ENCODE measurements at places on chromosomes 1 and 21.

DNA sequence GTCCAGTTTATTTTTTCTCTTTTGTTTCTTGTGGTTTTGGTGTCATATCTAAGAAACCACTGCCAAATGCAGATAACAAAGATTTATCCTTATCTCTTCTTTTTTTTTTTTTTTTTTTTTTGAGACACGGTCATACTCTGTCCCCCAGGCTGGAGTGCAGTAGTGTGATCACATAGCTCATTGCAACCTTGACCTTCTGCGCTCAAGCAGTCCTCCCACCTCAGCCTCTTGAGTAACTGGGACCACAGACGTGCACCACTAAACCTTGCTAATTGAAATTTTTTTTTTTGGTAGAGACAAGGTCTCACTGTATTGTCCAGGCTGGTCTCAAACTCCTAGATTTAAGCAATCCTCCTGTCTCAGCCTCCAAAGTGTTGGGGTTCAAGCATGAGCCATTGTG is 8.9 kb downstream of the SLC66A1 start:
- DNase-seq, result no peak

GRCh38 chr1:212565079-212565478 is 43.5 kb upstream of the ATF3 start:
- no peak for DNase-seq

DNA sequence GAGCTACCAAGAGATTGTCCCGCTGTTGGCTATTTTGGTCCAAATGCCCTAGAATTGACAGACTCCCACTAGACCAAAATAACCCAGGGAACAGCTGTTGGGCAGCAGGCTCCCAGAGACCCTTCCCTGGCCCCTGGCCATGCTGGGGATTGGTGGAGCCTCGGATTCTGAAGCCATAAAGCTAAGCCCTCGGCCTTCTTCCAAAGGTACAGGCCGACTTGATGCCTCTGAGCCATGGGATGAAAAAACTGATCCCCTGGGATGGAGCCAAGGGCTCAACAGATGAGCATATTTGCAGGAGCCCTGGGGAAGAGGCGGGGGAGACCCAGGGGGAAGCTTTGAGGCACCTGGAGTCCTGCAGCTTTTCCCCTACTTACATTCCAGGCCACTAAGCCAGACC is 1.0 kb upstream of the LRRC38 start:
- no peak for DNase-seq

- DNase-seq, result no peak
Measured at GRCh38 chr1:116409751-116410191, 36.7 kb downstream of the ATP1A1 start.

GRCh38 chr1:245301162-245301580 is 146.4 kb downstream of the KIF26B start:
- no peak for DNase-seq

- DNase-seq, result no peak
Measured at GRCh38 chr21:31218830-31219608, 125.0 kb downstream of the TIAM1 start.

- DNase-seq, result no peak
Measured at GRCh38 chr1:18422076-18422777, 58.5 kb upstream of the KLHDC7A start.

GRCh38 chr1:185050823-185051451 is 5.6 kb downstream of the RNF2 start:
- DNase-seq, result no peak

- no peak for DNase-seq
Measured at GRCh38 chr1:15288173-15288926, 41.3 kb downstream of the FHAD1 start.

GRCh38 chr1:203044546-203045250 is 18.4 kb downstream of the PPFIA4 start:
- no peak for DNase-seq

DNA sequence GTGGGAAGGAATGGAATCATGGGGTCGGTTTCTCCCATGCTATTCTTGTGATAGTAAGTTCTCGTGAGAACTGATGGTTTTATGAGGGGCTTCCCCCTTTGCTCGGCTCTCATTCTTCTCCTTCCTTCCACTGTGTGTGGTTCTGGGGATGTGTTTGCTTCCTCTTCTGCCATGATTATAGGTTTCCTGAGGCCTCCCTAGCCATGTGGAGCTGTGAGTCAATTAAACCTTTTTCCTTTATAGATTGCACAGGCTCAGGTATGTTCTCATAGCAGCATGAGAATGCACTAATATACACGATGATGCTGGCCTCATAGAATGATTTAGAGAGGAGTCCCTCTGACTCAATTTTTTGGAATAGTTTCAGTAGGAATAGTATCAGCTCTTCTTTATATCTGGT is 195.4 kb upstream of the IVNS1ABP start:
- DNase-seq, result no peak
